ENCODE measurements at places on chromosomes 3 and 15. TPM values are rescaled to one million over a fixed set of nuclear protein-coding genes. Genes with fewer than 3 reads are reported as not detected.
A peak's percentile ranks its signal among the peaks of the same experiment; 100 is the strongest.

The KLF15 gene
- total RNA-seq = 19.2 TPM

The MASP1 gene
- 1.0 TPM for total RNA-seq

DNA sequence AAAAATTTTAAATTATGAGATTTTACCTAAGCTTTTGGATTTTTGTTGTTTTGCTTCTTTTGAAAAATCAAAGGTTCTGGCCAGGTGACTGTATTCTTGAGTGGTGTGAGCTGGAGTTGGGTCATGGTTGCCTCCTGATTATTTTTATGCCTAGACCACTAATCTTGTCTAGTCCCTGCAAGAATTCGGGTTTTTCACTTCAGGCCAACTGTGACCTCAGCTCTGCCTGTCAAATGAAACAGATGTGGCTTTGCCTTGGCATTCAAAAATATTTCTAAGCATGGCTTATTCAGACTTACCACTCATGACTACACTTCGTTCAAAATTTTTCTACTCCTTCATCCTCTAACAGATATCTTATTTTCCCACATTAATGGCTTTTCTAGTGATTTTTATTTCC, 25.4 kb upstream of the CDV3 start:
- DNase-seq = peak; percentile 16

The GOLGA6L26 gene
- total RNA-seq = not detected

GRCh38 chr3:10374311-10374710, 53.4 kb upstream of the SEC13 start:
- DNase-seq = no peak

- DNase-seq = no peak
Measured at GRCh38 chr3:37861620-37862041, at the start of gene CTDSPL. Gene CTDSPL (plus strand): TSS chr3:37861880. CDS start chr3:37862200, 320 bp downstream.

The ALDH1A3 gene
- 6.8 TPM for total RNA-seq

DNA sequence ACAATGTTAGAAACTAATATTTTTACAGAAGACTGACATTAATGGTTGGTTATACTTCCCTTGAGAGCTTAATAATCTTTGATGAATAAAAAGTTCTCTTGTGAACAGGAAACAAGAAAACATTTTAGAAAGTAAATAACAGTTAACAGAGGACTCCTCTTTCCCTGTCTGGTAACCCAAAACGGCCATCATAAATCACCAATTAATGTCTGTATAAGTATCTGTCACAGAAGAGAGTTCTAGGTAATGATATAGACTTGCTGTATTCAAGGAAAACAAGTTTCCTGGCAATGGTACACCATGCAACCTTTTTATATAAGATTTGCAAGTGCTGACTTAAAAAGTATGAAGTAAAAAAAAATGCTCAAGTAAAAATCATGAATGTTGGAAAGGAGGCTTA, 426.7 kb downstream of the SOX2 start:
- no peak for DNase-seq

The CD96 gene
- total RNA-seq = not detected

DNA sequence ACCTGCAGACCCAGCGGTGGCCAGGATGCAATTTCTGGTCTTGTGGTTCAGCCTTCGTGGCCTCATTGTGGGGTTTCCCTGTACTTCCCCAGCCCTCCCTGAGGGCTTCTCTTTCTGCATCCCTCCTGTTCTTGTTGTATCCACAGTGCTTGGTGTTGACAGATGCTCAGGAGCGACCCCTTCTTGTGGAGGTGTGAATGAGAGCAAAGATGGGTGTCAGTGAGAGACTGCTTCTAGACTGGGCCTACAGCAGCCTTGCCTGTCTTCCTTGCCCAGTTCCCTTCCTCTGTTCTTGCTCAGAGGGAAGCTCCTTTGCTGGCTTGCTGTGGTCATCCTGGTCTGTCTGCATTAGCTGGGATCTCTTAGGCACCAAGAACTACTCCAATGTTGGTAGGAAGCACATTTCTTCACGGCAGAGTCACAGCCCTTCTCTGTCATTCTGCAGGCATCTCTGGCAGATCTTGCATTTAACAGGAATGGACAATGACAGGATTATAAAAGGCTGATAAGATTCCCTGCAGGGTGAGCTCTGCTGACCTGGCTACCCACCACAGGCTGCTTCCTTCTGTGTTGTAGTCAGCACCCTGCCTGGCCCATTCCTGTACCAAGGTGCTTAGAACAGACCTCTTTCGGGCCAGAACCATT, 317.8 kb upstream of the C2CD4B start:
- DNase-seq = no peak

The BTLA gene
- total RNA-seq = not detected

- peak; percentile 4 for DNase-seq
Measured at GRCh38 chr15:100206643-100207042, 135.1 kb downstream of the ADAMTS17 start.

The PPP1R14D gene
- not detected for total RNA-seq

The PRR20G gene
- total RNA-seq = not detected

DNA sequence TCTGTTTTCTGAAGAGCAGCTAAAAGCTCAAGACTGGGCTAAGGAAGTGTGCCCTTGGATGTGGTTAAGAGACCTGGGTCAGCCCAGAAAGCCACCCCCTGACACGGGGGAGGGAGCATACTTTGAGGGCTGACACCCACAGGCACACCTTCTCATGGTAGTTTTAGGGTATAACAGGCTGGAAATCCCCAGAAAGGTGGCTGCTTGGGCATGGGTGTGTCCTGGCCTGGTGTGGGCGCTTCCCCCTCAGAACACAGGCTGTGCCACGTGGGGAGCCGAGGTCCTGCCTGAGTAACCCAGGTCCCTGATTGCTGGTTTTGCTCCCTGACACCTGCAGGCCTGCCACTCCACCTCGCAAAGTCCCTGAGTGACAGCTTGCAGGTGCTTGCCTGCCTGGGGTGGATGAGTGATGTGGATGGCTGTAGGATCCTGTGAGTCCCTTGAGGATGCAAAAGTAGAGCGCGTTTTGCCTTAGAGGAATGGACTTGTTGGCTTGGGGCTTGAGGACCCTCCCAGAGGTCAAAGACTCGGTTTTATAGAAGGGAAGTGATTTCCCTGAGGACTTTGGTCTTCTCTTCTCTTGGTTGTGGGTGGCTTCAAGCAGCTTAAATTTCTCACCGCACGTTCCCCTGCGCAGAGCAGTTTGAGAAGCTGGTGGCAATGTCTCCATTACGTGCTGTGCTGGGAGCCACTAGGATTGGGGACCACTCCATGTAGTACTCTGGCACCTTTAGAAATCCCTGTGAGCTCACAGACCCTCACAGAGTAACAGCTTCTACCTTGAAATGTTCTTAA, 94.4 kb downstream of the DNASE1L3 start:
- DNase-seq = no peak

All from suprapubic skin (tissue), 4 donors.